ENCODE measurements at places on chromosomes 11 and 22.

DNA sequence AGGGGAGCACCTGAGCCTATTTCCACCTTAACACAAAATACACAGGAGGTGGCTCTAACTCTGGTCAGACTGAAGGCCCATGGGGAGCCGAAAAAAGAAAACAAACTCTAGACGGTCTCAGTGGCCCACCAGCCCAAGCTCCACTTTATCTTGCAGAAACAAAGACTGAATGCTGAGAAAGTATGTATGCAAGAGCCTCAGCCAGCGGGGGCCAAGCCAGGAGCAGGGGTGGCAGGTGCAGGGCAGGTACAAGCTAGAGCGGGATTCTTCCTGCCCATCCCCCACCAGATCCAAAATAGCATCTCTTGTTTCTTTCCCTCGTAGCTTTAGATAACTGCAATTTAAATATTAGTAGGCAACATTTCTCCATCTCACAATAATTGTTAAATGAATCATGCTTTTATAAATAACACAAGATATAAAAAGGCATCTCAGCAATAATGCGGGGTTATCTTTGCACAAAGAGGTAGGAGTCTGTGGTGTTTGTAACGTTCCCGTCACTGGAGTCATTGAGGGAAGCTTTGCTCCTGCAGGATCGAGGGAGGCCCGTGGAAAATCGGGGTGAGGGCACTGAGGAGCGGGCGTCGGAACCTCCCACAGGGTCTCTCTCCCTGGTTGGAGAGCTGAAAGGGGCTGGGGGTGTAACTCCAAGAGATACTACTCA lies 418.0 kb downstream of the SHANK2 start:
- DNase-seq = peak; percentile 74

DNA sequence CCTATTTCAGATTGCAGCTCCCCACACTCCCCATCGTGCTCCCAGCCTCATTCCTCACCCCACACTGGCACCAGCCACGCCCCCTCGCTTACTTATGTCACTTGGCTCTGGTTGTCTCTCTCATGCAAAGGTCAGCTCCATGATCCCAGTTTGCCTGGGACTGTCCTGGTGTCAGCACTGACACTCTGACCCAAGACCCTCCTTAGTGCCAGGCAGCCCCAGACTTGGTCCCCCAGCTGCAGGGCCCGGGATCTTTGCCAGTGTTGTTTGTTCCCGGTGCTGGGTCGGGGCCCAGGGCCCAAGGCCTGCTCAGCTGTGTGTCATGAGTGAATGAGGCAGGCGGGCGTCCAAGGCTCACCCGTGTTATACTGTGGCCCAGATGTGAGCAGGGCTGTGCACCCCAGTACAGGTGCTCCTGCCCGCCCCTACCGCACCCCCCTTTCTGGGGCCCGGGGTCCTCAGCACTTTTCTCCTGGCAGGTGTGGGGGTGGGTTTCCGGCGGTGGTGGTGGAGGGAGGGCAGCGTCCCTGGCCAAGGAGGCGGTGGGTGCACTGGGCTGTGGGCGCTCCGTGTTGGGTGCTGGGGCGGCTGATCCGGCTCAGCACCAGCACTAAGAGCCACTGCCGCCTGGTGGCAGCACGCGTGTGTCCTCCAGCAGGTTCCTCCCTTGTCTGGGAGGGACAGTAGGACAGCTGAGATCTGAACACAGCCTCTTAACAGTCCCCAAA lies 19.5 kb downstream of the IL17REL start:
- DNase-seq = no peak

- DNase-seq = no peak
Measured at GRCh38 chr11:13958641-13959400, 3.7 kb upstream of the SPON1 start.

- DNase-seq = no peak
Measured at GRCh38 chr11:130055617-130056016, 14.1 kb upstream of the APLP2 start.

DNA sequence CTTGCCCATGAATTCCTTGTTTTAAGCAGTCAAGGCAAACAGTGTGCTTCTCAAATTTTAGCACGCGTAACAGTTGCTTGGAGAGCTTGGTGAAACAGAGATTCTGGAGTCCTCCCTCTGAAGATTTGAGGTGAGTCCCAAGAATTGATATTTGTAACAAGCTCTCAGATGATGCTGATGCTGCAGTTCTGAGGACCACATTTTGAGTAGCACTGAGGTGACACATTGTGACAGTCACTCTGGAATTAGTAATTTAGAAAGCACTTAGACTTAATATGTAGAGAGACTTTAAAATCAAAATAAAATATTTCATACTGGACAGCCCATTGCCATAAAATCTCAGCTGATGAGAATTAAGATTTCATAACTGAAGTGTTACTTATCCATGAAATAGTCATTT lies 38.5 kb downstream of the DNAJC24 start:
- DNase-seq = no peak

DNA sequence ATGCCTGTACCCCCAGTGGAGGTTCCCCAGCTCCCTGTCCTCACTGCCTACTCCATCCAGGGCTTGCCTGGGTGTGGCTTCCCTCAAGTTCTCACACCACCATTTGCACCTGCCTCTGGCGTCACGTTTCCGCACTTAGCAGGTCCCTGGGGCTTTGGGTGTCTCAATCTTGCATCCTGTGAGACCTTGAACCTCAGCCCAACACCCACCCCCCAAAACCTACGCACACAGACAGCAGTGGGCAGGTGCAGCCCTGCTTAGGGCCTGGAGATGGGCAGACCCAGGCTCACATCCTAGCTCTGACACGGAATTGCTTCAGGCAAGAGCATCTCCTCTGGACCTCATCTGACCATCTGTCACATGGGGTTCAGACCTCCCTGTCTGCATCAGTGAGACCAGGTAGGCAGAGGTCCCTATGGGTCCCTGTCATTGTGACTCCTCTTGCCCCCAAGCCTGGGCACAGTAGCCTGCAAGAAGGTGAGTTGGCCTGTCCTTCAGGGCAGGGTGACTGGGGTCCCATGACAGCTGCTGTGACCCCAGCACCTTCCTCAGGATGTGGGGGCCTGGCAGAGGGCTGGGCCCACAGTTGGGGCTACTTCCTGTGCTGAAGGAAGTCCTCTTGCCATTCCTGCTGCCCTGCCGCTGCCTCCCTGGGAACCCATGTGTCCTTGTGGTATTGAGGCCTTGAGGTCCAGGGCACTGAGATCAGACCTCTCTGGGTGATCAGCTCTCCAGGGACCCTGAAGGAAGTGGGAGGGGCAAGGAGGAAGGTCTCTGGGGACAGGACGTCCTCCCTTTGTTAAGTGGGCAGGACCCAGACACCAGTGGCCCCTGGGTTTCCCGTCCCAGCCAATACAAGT lies 2.0 kb downstream of the SIPA1 start:
- no peak for DNase-seq

GRCh38 chr11:5096011-5096410 lies 26.6 kb downstream of the OR52E1 start:
- DNase-seq = no peak

- no peak for DNase-seq
Measured at GRCh38 chr11:4191031-4191571, 96.5 kb downstream of the RRM1 start.

GRCh38 chr11:119663279-119663678 lies 65.7 kb downstream of the NECTIN1 start:
- DNase-seq = no peak

DNA sequence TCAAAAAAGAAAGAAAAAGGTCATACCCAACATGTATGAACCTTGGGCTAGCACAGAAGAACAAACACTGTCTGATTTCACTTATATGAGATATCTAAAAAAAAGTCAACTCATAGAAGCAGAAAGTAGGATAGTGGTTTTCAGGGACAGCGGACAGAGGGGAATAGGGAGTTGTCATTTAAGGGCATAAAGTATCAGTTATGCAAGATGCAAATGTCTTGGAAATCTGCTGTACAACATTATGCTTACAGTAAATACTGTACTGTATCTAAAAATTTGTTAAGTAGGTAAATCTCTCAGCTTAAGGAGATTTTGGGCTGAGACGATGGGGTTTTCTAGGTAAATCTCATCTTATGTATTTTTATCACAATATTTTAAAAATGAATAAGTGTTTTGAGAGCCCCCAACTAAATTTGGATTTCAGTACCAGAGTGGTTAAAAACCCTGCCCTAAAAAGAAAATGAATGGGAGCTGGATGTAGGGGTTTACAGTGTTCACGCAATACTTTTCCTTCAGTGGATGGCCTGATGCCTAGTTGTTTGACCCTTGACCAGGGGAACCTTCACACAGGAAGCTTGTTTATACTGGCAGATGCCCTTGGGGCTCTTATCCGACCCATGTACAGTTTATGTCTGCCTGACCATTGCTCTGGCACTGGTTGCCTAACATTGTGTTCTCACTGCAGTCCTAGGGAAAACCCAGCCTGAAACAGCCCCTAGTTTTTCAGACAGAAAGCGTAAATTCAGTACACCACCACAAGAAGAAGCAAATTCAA lies 34.8 kb downstream of the SLC22A9 start:
- DNase-seq = no peak

- no peak for DNase-seq
Measured at GRCh38 chr22:44096736-44097135, 72.6 kb downstream of the PARVB start.

- no peak for DNase-seq
Measured at GRCh38 chr11:12285106-12285505, 92.3 kb upstream of the PARVA start.
